ENCODE measurements at places on chromosomes 11 and 22.

DNA sequence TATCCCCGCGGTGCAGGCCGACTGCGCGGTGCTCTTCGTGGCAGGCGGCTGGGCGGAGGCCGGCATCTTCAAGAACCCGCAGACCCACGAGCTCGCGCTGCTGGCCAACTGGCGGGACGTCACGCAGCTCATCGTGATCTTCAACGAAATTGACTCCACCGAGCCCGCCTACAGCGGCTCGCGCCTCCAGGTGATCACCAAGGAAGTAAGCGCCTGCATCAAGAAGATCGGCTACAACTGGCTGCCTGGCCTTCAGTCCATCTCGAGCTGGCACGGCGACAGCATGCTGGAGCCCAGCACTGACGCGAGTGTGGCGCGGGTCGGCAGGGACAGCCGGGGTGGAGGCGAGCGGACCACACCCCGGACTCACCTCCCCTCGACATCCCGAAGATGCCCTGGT, 53.9 kb upstream of the MTNR1B start:
- DNase-seq = no peak

DNA sequence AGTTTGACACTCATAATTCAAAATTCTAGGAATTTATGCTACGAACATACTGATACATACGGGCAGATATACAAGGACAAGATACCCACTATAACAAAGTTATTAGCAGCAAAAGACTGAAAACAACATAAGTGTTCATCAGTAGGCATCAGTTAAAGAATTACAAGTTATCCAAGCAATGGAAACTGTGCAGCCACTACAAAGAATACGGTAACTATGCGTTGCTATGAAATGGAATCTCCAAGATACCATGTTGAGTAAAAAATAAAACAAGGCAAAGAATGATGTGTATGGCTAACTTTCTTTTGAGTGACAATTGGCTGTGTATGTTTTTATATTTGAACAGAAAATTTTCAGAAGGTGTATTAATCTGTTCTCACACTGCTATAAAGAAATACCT, 151.7 kb downstream of the ADAMTS15 start:
- DNase-seq = no peak

- DNase-seq = no peak
These were observed 664 bp downstream of the PTGDR2 start for GRCh38 chr11:60854847-60855725.

DNA sequence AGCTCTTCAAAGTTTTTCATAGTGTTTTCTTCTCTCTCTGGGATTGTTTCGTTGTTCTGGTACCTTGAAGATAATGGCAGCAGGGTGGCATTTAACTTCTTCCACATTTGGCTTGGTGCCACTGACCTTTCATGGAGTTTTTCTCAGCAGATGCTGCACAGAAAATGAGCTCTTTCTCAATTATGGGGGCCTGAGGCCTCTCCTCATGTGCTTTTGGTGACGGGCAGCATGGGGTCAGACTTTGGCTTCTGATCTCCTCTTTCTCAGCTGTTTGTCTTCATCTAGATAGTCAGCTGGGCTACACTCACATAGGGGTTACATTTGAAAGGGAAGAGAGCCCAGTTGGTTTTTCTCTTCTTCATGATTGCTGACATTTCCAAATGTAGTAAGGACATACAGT, 76.3 kb downstream of the FAT3 start:
- no peak for DNase-seq

- no peak for DNase-seq
These were observed 16.1 kb downstream of the MS4A6E start for GRCh38 chr11:60343094-60343704.

GRCh38 chr11:68013611-68014156, 3.6 kb downstream of the ALDH3B1 start:
- DNase-seq = peak; percentile 40

DNA sequence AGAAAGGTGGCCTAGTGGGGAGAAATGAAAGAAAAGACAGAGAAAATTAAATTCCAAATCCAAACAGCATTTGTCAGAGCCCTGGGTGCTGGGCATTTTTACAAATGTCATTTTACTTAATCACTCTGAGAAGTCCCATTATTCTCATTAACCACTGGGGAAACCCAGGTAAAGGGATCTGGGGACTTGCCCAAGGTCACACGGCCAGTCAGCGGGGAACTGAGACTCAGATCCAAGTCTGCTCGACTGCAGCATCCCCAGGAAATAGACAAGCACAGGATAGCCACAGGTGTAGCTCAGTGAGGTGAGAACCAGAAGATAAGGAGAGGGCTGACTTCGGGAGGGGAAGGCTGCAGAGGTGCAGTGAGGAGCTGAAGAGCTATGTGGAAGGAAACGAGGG, 7.9 kb downstream of the NRXN2 start:
- DNase-seq = no peak

GRCh38 chr22:40694411-40694810, 15.1 kb downstream of the MCHR1 start:
- no peak for DNase-seq

GRCh38 chr22:42173183-42173926, 42.7 kb upstream of the CYP2D6 start:
- no peak for DNase-seq

GRCh38 chr11:100438376-100438775, 248.7 kb upstream of the ARHGAP42 start:
- no peak for DNase-seq

DNA sequence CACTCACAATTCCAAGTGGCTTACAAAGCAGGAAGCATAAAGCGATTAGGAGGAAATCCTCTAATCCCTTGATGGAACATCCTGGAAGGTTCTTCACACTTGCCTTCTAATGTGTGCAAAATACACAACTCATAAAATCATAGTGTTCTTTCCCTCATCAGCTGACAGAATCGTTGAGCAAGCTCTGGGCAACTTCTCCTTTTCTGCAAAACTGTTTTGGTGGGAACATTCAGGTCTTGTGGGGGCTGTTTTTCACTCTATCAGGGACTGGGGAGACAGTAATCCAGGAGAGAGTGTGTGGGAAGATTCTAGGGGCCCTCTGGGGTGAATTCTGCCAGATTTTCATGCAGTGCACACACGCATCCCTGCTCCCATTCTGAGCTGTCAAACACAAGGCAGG, 53.2 kb downstream of the IRAG1 start:
- no peak for DNase-seq

- DNase-seq = no peak
These were observed 1.4 kb upstream of the PPARA start for GRCh38 chr22:46148816-46149511.

DNA sequence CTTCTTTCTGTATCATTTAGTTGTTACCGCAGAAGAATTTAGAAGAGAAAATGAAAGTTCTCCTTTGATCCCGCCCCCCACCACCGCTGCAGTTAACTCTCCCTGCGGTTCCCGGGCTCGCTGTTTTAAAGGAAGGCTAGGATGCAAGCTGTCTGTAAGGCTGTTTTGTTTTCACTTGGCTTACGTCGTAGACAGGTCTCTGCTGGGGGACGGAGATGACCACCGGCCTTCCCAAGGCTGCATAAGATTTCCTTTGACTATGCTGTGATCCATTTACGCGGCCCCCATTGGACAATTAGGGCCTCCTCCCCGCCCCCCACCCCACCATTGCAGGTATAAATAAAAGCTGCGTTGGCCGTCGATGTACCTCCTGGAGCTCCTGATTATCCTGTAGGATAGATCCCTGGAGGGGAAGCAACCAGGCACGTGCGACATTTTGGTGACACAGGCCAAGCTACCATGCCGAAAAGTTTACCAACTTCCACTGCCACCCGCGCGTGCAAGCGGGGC, 1.4 kb upstream of the CPT1A start:
- peak; percentile 60 for DNase-seq

DNA sequence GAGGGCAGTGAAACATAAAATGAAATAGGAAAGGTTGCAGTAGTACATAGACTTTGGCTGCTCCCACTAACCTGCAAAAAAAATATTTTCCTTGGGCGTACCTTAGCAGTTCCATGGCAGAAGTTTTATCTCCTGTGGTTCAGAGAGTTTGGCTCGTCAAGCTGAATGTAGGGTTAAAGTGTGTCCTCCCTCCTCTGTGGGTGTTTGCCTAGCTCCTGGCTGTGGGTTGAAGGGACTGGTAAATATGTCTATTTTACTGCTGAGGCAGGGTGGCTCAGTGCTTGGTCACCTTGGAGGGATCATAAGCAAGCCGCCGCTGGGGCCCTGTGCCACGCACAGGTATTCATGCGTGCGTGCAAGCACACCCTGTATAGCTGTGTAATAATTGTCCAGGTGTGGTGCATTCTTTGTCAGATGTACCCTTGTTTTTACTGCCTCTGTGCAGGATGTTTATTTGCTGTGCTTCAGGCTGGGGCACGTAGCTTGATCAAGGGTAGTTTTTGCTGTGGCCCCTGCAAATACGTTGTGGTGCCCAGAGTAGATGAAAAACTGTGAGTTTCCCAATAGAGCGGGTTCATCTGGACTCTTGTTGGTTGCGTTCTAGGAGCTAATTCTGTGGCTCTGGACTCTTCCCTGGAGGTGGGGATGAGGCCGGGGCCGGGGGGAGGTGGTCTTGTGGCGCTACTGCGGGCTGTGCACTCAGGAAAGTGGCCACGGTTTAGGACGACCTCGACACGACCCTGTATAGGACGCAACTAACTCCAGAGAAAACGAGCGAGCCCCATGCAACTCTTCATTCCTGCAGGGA, 732 bp upstream of the SORL1 start:
- no peak for DNase-seq

DNA sequence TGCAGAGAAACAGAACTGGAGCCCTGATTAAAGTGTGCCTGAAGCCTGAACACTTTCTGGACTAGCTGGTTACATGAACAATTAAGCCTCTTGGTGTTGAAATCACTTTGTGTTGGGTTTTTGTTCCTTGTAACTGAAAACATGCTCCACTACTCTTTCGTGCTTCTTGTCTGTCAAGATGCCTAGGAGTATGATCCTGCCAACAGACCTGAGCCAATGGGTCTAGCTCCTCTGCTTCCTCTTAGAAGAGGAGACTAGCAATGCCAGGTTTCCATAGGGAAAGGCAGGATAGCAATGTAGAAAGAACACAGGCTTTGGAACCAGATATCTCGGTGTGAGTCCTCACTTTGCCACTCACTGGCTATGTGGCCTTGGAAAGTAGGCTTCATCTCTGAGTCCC, 40.3 kb downstream of the IRAG1 start:
- no peak for DNase-seq

GRCh38 chr22:48091060-48091650, 1328.7 kb downstream of the TBC1D22A start:
- no peak for DNase-seq

DNA sequence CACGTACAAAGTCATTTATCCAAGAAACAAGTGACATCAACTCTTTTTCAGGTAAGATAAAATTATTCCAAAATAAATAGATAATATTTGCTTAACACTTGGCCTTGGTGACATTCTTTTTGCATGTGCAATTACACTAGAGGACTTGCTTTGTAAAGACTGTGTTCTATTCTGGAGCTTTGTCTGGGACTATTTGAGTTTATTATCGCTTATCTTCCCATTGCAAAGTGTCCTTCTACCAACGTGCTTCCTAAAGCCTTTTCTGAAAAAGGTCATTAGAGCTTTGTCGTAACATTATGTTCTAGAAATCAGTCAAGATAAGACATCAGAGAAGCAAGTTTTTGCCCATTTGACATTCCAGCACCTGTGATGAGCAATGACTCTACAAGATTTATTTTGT, 78.3 kb upstream of the MYO18B start:
- peak; percentile 3 for DNase-seq

- no peak for DNase-seq
These were observed 17.9 kb downstream of the SWAP70 start for GRCh38 chr11:9681583-9682372.

GRCh38 chr22:38346506-38346905, 29.3 kb upstream of the CSNK1E start:
- no peak for DNase-seq

GRCh38 chr11:100994966-100995365, 134.6 kb downstream of the PGR start:
- DNase-seq = no peak

GRCh38 chr11:11446967-11447366, 93.9 kb upstream of the CSNK2A3 start:
- no peak for DNase-seq

DNA sequence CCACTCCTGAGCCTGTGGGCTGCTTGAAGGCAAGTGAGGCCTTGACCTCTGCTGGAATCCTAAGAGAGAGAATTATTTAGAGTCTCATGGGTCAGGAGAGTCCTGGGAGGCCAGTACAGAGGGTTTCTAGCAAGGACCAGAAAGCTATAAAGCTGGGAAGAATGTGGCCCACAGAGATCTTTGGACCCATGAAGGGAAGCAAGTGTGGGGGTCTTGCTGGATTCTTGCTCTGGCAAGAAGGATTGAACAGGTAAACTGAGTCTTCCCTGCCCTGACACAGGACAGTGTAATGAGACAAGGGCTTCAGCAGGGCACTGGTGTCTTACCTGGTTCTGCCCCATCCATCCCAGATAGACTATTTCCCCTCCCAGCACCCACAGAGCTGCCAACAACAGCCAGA, 18.4 kb downstream of the EIF3F start:
- DNase-seq = no peak

- peak; percentile 12 for DNase-seq
These were observed 387.5 kb upstream of the NARS2 start for GRCh38 chr11:78961937-78962701.

- DNase-seq = no peak
These were observed 106.5 kb downstream of the ST3GAL4 start for GRCh38 chr11:126461996-126462395.

- DNase-seq = no peak
These were observed 39.6 kb downstream of the ARHGAP42 start for GRCh38 chr11:100726680-100727079.

DNA sequence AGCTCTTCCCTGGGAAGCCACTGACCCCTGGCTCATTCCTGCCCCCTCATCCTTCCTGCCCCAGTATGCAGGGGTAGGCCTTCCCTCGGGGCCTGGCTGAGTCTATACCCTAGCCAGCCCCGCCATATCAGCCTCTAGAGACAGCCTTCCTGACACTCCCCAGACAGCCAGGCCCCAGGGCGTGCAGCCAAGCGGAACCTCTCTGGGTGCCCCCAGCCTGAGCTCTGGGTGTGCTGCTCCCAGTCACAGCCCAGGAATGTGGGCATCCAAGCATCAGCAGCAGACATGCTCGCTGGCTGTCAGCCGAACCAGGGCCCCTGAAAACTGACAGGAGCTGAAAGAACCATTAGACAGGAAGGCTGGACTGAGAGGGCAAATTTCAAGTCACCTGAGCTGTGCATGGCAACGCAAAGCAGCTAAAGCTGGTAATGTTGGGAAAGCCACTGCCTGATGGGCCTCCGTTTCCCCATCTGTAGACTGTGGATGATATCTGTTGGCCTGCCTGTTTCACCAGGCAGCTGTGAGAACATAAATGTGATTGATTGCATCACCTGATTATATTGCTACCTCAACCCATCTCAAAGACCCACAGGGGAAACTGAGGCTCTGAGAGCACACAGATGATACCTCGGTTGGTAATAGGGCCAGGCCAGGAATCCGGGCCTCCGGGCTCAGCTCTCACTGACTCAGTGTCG, 93.2 kb downstream of the LRRC32 start:
- DNase-seq = no peak

GRCh38 chr11:107898270-107898669, 30.0 kb upstream of the RAB39A start:
- DNase-seq = no peak

DNA sequence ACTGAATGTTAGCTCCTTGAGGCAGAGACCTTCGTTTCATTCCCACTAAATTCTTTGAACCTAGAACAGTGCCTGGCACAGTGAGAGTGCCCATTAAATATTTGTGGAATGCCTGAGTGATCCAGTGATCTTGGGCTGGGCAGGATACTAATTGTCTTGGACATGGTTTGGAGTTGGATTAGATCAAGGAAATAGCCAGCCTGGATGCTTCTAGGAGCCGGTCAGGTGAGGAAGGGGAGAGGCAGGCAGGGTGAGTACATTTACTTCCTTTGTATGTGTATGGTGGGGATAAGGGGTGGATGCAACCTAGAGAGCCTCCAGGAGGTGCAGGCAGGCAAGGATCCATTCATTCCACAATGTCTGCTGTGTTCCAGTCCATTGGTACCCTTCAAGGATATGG, 3.6 kb downstream of the SREBF2 start:
- DNase-seq = no peak

Measured in NCI-H2029 treated with DMSO at 0.1 percent for 48 hours (cell line).